ENCODE measurements at places on chromosomes 1 and 21.

GRCh38 chr21:24829397-24829796 is 777.9 kb downstream of the MRPL39 start:
- no peak for DNase-seq

DNA sequence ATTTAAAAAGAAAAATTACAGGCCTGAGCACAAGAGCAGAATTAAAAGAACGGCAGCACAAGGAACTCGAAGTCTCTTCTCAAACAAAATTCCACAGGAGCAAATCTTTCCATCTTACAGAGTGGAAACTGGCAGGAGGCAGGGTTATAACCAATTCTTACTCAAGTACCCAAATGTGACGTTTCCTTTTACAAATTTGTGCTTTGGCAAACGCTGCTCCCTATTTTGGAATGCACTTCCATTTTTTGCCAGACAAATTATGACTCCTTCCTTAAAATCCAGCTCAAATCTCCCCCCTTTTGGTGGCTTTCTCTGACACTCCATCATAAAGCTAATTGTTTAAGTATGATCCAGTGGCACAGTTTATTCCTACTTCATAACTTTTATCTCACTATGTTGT is 7.8 kb downstream of the ERI3 start:
- no peak for DNase-seq

DNA sequence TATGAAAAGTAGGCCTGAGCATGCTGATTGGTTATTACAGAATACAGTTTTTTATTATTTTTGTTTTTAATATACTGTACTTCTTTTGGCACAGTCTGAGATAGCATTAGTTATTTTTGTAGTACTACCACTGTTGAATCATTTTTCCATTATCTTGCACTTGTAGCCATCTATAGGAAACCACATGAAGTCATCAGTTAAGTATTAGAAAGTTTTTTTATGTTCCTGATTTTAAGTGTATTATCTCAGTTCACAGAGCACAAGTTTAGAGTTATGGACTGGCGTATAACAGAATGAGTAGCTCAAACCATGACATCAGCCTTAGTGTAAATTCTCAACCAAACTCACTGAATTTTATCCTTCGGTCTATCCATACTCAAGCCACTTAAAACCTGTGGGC is 22.8 kb downstream of the DHX9 start:
- DNase-seq, result no peak

DNA sequence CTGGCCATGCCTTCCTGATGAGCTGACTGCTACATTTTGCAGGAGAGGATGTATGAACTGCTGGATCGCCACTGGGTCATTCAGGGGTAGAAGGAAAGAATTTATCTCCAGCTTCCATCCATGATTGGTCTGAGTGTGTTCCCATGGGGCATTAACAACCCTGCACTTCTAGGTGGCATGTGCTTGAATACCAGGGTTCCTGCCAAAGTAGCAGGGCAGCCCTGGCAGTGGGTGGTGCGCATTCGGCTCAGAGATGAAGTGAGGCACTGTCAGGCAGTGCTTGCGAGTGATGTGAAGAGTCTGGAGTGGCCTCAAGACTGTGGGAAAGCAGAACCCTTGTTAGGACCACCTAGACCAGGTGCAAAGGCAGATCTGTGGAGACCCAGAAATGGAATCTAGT is 294.9 kb downstream of the ASTN1 start:
- DNase-seq, result no peak

- DNase-seq, result no peak
These were observed 168.5 kb downstream of the ACTL8 start for GRCh38 chr1:17923666-17924065.
